ENCODE measurements at places on chromosomes 7 and 10.
A peak's percentile ranks its signal among the peaks of the same experiment; 100 is the strongest.

- no peak for DNase-seq
Measured at GRCh38 chr7:15334536-15335263, 227.1 kb downstream of the AGMO start.

DNA sequence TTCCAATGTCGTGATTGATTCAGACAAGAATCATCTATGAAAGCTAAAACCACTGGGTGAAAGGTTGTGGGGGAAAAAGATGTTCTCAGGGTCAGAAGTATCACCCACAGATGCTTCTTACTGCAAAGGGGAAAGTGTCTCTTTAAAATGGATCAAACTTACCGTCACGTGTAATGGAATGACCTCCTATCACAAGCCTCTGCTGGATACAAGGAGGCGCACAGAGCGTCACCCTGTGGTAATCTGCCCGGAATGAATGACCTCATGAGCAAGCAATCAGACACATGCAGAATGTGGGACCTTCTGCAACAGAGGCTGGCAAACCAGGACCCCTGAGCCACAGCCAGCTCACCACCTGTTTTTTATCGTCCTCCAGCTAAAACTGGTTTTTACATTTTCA, 33.0 kb downstream of the WIPF3 start:
- no peak for DNase-seq

GRCh38 chr7:159014297-159015062, 130.2 kb downstream of the VIPR2 start:
- DNase-seq: no peak

DNA sequence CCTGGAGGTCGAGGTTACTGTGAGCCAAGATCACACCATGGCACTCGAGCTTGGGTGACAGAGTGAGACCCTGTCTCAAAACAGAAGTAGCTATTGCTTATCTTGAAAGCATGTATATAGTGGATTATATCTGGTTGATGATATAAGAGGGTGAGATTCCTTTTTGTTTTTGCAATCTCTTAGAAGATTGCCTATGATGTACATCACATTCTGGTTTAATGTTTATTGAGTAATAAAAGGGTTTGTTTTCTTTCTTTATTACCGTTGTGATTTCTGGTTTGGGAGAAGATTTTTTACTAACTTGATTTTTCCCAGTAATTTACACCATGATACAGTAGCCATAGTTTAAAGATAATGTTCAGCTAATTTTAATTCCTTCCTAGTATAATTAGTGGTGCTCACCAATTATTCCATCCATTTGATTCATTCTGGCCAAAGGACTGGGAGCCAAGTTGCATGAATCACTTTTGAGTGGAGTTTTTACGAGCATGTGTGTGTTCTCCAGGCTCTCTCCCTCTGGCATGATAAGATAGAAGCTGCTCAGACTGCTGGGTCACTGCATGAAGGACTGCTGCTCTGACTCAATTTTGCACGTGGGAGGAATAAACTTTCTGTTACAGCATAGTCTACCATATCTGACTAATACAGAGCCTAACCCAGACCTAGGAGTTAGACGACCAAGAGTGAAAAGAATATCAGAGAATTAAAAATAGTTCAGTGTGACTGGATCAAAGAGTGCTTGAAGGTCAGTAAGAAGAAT, 13.5 kb upstream of the TSPAN13 start:
- no peak for DNase-seq

DNA sequence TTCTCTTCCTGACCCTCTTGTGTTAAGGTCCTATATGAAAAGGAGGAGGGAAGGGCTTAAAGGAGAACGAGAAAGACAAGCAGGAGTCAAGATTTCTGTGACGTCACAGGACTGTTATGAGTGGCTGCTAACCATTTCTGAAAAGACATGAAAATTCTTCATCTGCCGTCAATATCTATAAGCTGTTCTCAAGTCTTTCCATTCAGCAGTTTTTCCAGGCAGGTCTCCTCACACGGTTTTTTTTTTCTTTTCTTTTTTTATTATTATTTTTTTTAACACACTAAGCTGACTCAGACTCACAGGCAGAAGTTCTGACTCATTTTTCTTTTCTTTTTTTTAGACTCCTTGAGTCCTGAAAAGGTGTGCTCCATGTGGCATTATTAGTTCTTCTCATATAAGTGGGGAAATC, 72.0 kb downstream of the DGKI start:
- DNase-seq: no peak

GRCh38 chr10:48796713-48797245, 112.1 kb downstream of the WDFY4 start:
- DNase-seq: no peak

DNA sequence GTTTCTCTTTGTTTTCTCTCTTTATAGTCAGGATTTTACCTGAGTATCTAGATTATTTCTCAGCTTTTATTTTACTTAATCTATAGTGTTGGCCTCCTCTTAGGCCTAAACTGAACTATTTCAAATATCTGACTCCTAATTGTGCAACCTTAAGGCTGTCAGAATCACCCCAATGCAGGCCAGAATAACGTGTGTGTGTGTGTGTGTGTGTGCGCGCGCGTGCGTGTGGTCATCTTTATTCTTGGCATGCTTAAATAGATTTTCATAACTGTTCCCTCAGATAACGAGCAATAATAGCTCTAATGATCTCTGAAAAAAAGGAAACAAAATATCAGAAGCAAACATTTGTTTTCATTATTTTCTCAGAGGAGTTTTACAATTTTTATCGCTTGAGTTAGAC, 92.4 kb downstream of the PCDH15 start:
- no peak for DNase-seq

DNA sequence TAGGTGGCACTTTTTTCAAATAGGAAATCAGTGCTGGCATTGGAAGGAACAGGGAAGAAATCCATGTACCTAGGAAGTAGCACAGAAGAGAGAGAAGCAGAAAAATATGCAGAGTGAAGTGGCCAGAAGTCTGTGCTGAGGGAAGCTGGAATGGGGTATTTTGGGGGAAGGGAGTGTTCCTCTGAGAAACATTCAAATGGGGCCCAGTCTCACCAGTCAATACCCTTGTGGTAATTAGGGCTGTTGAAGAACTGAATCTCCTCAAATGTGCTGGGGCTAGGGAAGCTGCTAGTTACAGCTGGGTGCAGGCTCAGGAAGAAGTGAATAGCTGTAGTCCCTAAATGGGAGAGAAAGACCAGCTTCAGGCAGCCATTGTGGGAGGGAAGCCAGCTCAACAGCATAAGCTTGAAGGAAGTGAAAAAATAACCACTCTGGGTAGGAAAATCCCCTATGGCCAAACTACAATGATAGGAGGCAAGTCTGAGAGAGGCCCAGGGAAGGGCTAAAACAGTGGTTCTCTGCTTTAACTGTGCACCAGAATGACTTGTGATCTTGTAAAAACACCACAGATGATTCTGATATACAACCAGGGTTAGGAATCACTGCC, 7.6 kb downstream of the NDST2 start:
- DNase-seq: no peak

DNA sequence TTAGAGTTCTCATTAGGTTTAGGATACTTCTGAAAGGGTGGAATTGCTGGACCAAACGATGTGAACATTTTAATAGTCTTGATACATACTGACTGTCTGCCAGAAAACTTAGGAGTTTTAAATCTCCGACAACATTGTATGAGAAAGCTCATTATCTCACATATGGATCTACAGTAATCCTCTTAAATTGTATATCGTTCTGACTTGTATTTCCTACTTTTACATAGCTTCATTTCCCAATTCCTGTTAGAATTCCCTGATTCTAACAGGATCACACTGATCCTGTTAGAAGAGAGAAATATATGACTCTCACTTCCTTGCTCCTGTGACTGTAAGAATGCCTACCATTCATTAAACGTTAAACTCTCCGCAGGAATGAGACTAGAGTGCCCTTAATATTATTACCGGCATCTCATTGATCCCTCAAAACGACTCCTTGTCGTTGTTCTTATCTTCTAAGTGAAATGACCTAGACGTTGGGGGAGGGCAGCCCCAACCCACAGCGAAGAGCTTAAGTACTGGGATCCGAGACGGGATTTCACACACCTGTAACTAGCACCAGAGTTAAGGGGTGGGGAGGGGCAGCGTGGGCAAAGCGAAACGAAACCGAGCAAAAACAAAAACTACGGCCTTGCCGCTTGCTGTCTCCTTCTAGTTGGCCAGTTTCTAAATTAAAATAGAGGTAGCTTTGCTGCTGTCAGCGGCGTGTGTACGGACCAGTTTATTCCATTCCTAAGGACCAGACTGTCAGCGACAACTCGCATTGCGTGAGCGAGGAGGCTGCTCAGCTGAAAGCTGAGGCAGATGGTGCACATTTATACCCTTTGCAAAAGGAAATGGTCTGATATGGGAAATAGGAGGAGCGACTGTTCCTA, 678 bp upstream of the TMEM106B start:
- DNase-seq: no peak

GRCh38 chr7:108308276-108308675, 148.0 kb downstream of the NRCAM start:
- no peak for DNase-seq

GRCh38 chr7:55569797-55570196, 2.5 kb downstream of the VOPP1 start:
- DNase-seq: peak; percentile 73

DNA sequence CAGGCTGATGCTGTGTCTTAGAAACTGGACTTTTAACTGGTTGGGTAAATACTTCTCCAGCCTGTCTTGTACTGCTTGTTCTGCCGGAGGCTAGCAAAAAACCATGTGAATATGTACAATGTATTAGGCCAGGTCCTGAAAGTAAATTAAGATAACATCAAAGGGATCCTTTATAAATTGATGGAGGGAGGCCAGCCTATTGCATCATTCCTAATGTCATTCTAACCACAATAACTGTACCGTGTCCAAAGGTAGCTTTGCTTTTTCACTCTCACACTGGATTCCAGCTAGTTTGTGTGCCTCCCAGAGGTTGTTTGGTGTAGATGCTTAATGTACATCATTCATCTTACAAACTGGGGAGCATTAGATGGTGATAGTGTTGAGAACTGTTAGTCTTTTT, 91.2 kb upstream of the SEM1 start:
- DNase-seq: no peak

DNA sequence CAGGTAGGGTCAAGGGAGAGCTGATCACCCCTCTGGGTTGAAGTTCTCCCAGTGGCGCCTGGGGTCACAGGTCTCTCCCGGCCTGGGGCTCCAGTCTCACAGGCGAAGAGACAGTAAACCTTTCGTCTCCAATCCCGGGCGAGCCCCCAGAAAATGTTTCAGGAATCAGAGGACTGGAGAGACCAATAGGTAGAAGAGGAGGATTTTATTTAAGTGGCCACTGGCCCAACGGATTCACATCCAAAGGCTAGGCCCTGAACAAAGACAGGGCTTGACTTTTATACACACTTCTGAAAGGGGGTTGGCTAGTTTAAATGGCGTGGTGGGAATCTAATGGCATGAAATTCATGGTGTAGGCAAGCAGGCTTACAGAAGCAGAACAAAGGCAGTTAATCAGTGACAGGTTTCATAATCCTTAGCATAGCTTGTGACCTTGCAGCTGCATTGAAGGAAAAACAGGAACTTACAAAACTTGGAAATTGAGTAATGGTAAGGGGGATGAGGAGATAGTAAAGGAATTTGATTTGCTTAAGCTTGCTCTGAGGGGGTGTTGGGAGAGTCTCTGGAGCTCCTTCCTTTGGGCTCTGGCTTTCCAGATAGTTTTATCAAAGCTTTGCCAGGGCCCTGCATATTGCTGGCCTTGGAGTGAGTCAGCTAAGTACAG, 105.5 kb downstream of the TRIM24 start:
- no peak for DNase-seq

DNA sequence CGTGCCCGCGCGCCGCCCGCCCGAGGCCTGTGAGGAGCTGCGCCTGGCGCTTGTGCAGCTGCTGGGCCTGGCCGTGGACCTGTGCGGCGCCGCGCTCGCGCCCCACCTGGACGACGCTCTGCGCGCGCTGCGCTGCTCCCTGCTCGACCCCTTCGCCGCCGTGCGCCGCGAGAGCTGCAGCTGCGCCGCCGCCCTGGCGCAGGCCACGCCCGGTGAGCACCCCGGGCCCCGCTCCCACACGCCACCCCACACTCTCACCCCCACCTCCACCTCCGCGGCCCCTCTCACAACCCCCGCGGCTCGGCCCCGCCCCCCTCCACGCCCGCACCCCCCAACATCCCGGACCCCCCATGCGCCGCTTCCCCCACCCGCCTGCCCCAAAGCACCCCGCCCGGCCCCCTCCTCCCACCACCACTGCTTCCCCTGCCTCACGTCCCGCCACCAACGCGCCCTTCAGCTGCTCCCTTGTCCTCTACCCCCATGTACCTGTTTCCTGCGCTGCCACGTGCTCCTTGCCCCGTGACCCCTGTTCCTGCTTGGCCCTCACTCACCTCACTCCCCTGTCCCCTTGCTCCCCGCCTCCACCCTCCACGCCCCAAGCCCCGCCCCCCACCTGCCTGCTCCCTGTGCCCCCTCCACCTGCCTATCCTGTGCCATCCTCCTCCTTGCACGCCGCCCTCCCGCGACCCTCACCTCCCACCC, at the start of gene PRKAR1B:
PRKAR1B (minus strand) TSS at position 178 of the 702 bp plus-strand sequence. CDS start 15,776 bp downstream, outside the sequence.
- DNase-seq: peak; percentile 63

- no peak for DNase-seq
Measured at GRCh38 chr7:156725936-156726335, 85.4 kb downstream of the RNF32 start.

GRCh38 chr7:39921506-39922175, 28.4 kb upstream of the CDK13 start:
- no peak for DNase-seq

- DNase-seq: peak; percentile 87
Measured at GRCh38 chr7:26061678-26062603, 90.1 kb upstream of the NFE2L3 start.

- no peak for DNase-seq
Measured at GRCh38 chr7:140911746-140912145, 13.0 kb downstream of the BRAF start.

GRCh38 chr7:132790104-132790503, 213.8 kb upstream of the PLXNA4 start:
- no peak for DNase-seq

GRCh38 chr10:82674036-82674435, 799.0 kb downstream of the NRG3 start:
- DNase-seq: no peak

GRCh38 chr10:125006921-125007426, 65.1 kb downstream of the ZRANB1 start:
- no peak for DNase-seq

- DNase-seq: no peak
Measured at GRCh38 chr7:41294556-41295454, 408.1 kb downstream of the INHBA start.

- DNase-seq: no peak
Measured at GRCh38 chr7:132270517-132270916, 305.8 kb downstream of the PLXNA4 start.

DNA sequence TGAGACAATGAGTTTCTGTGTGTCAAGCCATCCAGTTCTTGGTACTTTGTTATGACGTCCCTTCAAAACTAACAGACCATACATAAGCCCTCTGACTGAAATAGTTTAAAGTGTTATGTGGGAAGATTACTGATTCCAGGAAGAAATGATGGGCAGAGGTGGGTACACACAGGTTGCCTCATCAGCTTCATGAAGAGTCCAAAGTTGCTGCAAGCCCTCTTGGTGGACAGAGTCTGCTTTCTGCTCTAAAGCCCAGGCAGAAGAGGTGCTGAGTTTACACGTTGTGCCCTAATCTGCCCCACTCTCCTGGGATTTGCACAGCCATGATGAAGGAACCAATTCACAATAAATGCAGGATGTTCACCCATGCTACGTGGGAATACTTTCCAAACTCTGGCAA, 187.4 kb downstream of the PARD3 start:
- DNase-seq: no peak

- DNase-seq: no peak
Measured at GRCh38 chr10:107969936-107970335, 805.4 kb upstream of the SORCS1 start.

GRCh38 chr7:22671177-22671879, 55.7 kb upstream of the IL6 start:
- no peak for DNase-seq
